ENCODE measurements at places on chromosomes 4 and X.

DNA sequence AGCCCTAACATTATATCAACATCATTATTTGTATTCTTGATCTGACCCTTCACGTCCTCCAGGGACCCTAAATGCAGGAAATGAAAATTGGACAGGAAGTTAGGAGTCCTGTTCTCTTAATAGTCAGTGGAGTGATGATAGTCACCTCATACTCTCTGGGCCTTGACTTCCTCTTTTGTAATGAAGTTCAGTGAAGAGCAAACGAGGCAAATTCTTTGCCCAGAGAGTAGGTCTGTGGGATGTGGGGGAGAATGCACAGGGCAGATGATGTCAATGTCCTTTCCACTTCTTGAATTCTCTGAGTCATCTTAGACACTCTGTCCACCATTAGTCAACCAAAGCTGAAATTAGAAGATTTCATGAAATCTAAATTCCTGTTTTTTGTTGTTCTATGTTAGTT, 17.1 kb upstream of the GPRIN3 start:
- DNase-seq = peak; percentile 43

GRCh38 chrX:22969411-22969810, 30.3 kb upstream of the DDX53 start:
- DNase-seq = peak; percentile 65

- DNase-seq = no peak
These were observed 781.5 kb upstream of the EPHA5 start for GRCh38 chr4:66451741-66452140.

DNA sequence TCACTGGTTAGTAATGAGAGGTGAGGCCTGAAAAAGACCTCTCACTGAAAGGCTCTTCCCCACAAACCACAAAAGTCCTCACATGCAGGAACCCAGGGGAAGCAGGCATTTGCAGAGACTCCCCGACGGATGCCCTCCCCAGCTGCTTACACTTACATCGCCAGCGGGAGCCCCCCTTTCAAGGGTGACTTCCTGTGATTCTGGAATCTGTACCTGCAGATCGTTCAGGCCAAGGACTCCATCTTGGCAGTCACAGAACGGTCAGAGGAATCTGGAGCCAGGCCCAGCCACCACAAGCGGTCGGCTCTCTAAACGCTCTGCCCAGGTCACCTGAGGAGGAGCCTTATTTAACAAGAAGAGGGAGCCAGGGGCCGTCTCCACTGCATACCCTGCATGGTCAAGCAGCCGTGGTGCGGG, 71.3 kb upstream of the STS start:
- no peak for DNase-seq

- DNase-seq = no peak
These were observed 84.3 kb downstream of the PDLIM5 start for GRCh38 chr4:94536049-94536448.

DNA sequence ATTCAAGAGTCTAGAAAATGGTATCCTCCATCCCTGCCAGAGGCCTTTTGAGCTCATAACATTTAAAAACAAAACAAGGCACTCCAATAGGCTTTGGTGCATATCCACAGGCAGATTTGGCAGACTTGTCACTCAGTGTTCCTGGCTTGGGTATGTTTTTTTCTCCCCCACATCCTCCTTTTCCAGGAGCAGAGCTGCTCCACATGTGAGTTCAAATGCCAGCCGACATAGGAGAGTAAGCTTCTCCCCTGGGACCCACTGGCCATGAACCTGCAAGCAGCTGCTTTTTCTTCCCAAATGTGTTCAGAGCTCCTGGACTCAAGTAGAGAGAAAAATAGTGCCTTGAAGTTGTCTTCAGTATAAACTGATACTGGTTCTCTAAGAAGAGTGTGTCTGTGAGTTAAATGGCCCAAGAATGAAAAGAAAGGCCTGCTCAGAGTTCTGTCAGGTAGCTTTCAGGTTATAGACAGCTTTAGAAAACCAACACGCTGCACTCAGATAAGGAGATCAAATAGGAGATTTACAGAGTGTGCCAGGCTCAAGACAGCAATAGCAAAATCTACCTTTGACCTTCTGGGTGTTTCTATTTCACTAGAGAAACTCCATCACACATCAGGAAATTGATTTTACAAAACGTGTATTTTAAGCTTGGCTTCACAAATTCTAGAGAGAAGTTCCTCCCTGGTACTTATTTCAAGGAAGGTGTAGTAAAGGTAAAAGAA, 162.5 kb upstream of the GALNT7 start:
- no peak for DNase-seq

- peak; percentile 96 for DNase-seq
These were observed 26.1 kb upstream of the CFAP299 start for GRCh38 chr4:80309294-80310004.

DNA sequence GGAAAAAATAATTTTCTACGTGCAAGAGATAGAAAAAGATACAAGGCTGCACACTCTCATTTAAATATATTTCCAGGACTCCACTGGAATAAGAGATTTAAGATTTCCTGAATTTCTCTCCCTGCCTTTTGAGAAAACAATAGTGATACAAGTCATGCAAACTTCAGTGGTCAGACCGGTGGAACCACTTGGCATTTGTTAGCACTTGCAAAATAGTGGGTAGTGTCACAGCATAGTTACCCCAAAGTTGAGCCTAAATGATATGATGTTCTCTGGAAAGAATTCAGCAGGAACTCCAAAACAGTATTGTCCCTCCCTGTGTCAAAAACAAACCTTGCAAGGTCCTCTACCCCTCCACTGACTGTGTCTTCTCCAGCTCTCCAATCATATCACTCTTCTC, 102.3 kb downstream of the ANKRD50 start:
- DNase-seq = no peak

DNA sequence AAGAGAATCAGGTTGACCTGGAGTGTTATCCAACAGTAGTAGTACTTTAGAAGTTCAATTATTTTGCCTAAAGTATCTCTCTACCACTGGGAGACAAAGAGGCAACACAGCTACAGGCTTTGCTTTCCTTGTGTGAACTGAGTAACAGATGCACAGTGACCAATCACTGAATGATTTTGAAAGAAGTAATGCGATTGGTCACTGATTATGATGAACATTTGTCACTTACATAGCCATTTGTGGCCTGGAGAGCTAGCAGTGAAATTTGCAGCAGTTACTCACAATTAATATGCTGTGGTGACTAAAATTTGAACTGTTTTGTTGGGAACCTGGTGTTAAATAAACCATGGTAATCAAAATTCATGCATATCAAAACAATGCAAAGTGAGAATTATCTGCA, 508.7 kb upstream of the DIPK2B start:
- peak; percentile 68 for DNase-seq

- DNase-seq = peak; percentile 11
These were observed 16.8 kb upstream of the IGSF1 start for GRCh38 chrX:131305926-131306325.

DNA sequence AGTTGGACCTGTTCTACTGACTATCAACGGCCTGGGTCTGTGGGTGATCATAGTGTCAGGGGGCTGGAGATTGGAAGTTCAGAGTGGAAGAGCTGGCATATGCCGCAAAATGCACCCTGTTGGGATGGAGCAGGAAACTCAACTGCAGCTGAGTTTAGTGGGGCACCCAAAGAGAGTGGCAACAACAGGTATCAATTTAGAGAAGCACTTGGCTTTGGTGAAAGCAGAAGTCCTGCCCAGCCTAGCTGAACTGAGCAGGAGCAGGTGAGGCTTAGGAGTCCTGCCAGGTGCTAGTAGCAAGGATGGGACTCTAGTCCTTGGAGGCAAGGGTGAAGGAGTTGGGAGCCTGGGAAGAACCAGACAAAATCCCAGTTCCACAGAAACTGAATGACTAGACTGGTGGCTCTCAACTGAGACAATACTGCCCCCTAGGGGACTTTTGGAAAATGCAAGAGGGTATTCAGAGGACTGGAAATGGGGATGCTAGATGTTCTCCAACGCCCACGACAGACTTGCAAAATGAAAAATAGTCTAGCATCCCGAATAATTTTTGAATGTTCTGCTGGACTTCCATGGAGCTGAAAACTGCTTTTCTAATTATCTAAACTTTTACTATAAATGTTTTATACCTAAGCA, 49.4 kb downstream of the RTL9 start:
- DNase-seq = peak; percentile 61

DNA sequence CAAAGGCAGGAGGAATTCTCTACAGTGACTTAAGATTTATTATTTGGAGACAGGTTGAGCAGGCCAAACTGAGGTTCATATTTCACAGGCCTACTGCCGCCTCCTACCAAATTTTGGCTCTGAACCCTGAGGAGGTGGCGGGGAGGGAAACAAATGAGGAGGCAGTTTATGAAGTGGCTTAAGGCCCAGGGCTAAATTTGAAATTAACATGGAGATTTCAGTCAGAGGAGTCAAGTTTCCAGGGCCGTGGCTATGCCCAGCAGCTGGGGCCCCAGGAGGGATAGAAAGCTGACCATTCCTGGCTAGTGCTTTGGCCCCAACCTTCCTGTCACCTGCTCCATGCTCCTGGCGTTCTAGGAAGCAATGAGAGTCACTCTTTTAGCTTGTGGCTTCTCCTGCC, 73.4 kb upstream of the ARHGAP36 start:
- DNase-seq = no peak

DNA sequence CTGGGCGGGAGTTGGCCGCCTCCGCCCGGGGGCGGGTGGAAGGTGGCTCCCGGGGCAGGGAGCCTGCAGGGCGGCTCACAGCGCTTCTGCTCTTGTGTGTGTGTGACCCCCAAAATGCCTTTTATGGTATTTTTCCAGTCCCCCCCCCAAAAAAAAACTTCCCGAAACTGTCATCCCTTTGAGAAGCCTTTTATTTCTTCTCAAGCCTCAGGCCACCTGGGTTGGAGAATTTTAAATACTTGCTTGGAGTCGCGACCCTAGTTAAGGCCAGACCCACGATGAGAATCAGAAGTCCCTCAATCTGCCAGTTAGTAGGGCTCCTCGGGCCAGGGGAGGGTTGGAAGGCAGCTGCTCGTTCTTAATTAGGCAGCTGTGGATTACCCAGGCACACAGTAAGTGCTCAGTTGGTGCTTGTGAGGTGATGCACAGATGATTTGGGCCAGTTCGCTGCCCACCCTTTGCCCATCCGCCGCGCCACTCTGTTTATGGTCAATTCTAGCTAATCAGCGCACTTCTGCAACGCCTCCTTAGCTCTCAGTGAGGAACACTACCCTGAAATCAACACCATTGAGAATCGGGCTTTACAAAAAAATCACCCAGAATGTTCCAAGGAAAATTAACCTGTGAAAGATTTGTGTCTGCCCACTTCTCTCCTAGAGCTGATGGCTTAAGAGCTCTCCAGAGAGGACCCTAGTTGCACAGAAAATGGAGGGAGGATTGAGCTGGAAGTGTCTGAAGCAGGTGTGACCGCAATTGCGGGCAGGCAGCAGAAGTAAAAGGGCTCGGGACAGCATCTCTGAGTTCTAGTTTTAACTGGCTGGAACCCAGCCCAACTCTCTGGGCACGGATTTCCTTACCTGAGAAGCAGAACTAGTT, 648 bp upstream of the SCD5 start:
- no peak for DNase-seq

DNA sequence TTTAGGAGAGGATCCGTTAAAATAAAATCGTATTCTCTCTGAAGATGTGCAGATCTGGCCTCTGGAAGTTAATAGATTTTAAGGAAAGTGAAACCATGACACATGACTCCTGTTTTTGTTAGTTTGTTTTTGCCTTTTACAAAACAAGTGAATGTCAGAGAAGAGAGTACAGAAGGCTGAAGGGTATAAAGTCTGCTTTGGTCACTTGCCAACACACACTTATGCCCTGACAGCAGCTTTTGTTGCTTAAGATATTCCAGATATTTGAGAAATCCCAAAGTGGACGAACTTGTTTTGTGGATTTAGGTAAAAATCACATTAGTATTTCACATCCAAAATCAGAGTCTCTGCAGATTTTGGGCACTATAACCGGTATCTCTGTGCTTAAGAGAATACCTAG, 192.4 kb upstream of the RASGEF1B start:
- no peak for DNase-seq

- no peak for DNase-seq
These were observed 260.5 kb downstream of the DKK2 start for GRCh38 chr4:106775636-106776035.

- DNase-seq = no peak
These were observed 37.7 kb downstream of the ETDC start for GRCh38 chrX:135346975-135347374.

GRCh38 chr4:166309286-166309685, 436.2 kb downstream of the TLL1 start:
- DNase-seq = peak; percentile 46

DNA sequence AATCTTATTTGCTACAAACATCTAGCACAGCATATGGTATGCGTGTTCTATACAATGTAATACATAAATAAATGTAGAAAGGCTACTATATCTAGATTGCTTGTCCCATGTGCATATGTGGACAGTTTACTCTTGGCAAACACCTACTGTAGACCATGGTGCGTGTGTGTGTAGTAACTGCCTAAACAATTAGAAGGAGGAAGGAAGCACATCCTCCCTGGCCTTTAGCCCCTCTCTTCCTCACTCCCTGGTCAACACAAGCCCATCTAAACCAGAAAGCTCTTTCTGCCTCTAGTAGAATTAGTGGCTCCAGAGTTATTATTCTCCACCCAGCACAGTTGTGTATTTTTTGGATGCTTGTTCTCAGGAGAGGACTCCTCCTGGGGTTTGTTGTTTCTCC, 73.9 kb downstream of the KDR start:
- no peak for DNase-seq

GRCh38 chr4:114547340-114548134, 51.1 kb upstream of the UGT8 start:
- no peak for DNase-seq

GRCh38 chr4:13860126-13860525, 232.6 kb upstream of the BOD1L1 start:
- DNase-seq = peak; percentile 2

DNA sequence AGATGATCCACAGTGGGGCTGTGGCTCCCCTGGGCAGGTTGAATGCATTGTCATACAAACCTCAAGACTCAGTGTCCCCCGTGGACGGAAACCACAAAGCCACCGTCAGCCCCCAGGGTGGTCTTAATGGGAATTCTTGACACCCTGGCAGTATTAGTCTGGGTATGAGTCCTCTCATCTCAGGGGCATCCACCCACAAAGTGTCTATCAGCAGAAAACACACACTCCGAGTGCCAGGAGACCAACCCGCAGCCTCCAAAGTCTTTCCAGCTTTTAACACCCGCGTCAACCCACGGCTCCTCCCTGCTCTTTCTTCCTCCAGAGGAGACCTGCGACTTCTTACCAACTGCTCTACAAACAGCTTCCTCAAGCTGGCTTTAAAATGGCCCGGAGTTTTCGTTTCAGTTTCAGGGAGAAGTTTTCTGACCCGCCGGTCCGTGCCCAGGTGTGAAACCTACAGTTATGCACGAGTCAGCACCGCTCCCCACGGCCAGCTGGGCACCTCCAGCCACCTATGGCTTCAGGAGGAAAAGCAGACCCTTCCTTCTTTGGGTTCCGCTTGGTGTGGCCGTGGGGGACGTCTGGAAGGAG, 14.4 kb upstream of the ASMTL start:
- no peak for DNase-seq

DNA sequence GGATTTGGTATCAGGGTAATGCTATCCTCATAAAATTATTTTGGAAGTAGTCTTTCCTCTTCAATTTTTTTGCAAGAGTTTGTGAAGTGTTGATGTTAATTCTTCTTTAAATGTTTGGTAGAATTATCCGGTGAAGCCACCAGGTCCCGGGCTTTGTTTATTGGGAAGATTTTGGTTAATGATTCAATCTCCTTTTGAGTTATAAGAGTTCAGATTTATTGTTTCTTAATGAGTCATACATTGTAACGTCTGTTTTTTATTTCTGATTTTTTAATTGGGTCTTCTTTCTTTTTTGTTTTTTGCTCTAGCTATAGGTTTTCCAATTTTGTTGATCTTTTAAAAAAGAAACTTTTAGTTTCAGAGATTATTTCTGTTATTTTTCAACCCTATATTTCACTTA, 412.3 kb downstream of the PDGFC start:
- DNase-seq = no peak
